Lung (tissue), 17 donors: ENCODE measurements at places on chromosomes 1 and 21. TPM values are rescaled to one million over a fixed set of nuclear protein-coding genes. Genes with fewer than 3 reads are reported as not detected.

GRCh38 chr1:244836135-244836521 lies 670 bp downstream of the COX20 start:
- peaks cover 3% of the 10 kb centered on the region for H3K36me3 ChIP-seq
- no peaks in the 10 kb centered on the region for H3K27me3 ChIP-seq
- peak; percentile 43 for DNase-seq
- H3K4me1 ChIP-seq: no peaks in the 10 kb centered on the region
- peak overlapping the region; percentile 85 for H3K4me3 ChIP-seq

- H3K4me1 ChIP-seq: peaks cover 6% of the 10 kb centered on the region
- DNase-seq: no peak
- no peak overlapping the region for H3K4me3 ChIP-seq
- no peaks in the 10 kb centered on the region for H3K36me3 ChIP-seq
- H3K27me3 ChIP-seq: peaks cover 2% of the 10 kb centered on the region
Observed at GRCh38 chr21:36976228-36976861, 9.9 kb upstream of the HLCS start.

DNA sequence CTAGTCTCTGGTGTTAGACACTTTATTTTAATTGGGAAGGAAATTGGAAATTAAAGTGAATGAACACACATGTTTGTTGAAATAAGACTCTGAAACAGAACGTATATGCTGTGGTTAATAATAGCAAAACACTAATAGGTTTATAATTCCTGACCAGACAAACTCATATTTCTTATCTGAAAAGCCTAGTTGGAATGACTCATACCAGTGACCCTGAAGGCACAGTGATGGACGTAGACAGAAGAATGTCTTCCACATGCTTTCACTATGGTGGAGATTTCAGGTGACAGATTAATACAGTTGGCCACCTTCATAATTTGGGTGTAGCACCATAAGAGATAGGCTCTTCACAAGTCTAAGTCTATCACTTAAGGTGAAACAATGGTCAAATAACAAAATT lies 83.0 kb upstream of the COL11A1 start:
- H3K4me1 ChIP-seq: no peaks in the 10 kb centered on the region
- DNase-seq: no peak
- no peaks in the 10 kb centered on the region for H3K36me3 ChIP-seq
- H3K27me3 ChIP-seq: no peaks in the 10 kb centered on the region
- H3K4me3 ChIP-seq: no peak overlapping the region
- no peak overlapping the region for H3K27ac ChIP-seq

The GJA5 gene
- polyA plus RNA-seq: 11.1 TPM

The OR2G6 gene
- not detected for polyA plus RNA-seq
